ENCODE measurements at places on chromosomes 11 and 22. TPM values are rescaled to one million over a fixed set of nuclear protein-coding genes. Genes with fewer than 3 reads are reported as not detected.

DAGLA gene
- 1.2 TPM for total RNA-seq

OR51E1 gene
- not detected for total RNA-seq

DNA sequence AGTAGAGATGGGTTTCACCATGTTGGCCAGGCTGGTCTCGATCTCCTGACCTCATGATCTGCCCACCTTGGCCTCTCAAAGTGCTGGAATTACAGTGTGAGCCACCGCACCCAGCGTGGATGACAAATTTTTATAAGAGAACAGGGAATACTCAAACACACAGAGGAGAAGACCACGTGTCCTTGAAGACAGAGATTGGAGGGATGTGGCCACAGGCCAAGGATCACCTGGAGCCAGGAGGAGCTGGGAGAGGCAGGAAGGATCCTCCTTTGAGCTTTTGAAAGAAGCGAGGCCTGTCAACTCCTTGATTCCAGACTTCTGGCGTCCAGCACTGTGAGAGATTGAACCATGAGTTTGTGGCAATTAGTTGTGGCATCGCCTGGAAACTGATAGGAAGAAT is 1049.5 kb downstream of the TBC1D22A start:
- no peak for DNase-seq

GRCh38 chr11:90208857-90209256 is 14.0 kb downstream of the CHORDC1 start:
- DNase-seq: no peak

DNA sequence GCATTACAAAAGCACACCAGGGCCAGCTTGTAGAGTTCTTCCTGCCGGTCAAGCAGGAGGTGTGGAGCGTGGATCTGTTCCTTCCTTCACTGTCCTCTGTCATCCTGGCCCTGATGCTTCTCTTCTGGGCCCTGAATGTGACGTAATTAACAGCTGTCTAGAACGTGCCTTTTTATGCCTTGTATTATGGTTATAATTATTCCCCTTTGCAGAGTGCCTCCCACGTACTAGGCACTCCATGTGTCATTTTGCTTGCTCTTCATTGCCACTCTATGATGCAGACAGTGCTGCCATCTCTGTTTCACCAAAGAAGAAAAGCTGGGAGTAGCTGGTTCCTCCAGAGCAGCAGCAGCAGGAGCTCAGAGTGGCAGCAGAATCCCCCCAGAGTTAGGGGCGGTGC is 132.1 kb upstream of the TTC12 start:
- no peak for DNase-seq

GRCh38 chr11:124442442-124442841 is 3.1 kb downstream of the OR8B8 start:
- no peak for DNase-seq

- DNase-seq: no peak
Measured at GRCh38 chr11:69695581-69695980, 8.2 kb downstream of the FGF19 start.

- DNase-seq: no peak
Measured at GRCh38 chr11:102117472-102118113, 7.3 kb downstream of the YAP1 start.

GRCh38 chr22:37741312-37741795 is 44.5 kb downstream of the TRIOBP start:
- no peak for DNase-seq

DNA sequence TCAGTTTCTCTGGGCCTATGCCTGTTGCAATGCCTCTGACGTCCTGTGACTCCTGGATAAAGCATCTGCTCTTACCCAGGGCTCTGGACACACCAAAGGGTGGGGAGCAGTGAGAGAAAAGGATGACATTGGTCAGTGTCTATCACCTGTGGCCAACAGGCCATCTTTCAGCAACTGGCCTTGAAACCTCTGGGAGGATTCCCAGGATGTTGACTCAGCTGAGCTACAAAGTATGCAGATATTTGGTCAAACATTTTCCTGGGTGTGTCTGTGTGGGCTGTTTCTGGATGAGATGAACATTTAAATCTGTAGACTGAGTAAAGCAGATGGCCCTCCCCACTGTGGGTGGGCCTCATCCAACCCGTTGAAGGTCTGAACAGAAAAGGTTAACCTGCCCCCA is 149.9 kb downstream of the SPATA19 start:
- no peak for DNase-seq

GRCh38 chr22:39589875-39590274 is 19.3 kb downstream of the CACNA1I start:
- DNase-seq: no peak

DNA sequence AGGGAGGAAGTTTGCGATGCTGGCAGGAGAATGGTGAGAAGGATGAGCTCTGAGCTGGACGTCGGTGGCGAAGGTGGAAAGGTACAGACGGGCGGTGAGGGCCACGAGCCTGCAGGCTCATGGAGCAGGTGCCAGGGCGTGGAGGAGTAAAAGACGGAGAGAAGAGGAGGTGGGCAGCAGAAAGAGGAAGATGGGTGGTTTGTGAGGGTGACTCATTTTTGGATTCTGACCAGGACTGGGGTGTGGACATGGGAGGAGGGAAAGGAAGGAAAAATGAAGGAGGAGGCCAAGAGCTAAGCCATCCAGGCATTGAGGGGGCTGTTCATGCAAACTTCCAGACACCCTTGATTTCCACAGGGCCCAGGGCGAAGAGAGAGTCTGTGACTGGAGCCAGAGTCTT is 3.5 kb downstream of the ZDHHC24 start:
- DNase-seq: peak; percentile 61

All from A172 (cell line).